ENCODE measurements at places on chromosomes 5 and 9.
A peak's percentile ranks its signal among the peaks of the same experiment; 100 is the strongest.

- no peak for DNase-seq
Measured at GRCh38 chr9:97786341-97786740, 66.7 kb upstream of the FOXE1 start.

GRCh38 chr5:8695902-8696845 is 827.2 kb downstream of the MTRR start:
- DNase-seq, result no peak

DNA sequence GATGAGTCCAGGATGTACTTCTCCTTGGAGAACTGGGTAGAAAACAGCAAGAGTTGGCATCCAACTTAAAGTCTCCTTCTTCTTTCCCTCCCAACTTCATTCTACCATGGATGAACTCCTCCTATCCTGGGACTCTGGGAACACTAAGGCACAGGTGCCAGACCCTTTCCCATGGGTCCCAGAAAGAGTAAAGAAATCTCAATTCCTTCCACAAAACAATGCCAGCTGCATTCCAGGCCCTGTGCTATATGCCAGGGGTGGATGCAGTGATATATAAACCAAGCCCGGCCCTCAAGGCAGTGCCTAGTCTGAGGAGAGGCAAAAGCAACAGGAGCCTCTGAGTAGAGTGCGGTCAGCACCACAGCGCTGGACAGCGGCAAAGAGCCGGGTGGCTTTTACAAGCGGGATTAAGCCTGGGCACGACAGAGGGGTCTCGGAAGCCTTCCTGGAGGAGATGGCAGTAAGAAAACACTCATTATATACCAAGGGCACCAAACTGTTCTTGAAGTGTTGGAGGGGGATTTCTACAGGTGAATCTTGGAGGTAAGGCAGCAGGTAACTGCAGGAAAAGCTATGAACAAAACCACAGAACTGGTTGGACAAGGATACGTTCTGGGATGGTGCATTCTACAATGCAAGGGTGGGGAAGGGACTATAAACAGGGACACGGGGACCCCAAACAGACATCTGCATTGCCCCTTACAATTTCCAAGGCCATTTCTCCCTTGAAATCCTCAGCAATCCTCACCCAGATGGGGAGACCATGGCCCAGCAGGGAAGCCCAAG is 16.4 kb upstream of the TOR2A start:
- no peak for DNase-seq

DNA sequence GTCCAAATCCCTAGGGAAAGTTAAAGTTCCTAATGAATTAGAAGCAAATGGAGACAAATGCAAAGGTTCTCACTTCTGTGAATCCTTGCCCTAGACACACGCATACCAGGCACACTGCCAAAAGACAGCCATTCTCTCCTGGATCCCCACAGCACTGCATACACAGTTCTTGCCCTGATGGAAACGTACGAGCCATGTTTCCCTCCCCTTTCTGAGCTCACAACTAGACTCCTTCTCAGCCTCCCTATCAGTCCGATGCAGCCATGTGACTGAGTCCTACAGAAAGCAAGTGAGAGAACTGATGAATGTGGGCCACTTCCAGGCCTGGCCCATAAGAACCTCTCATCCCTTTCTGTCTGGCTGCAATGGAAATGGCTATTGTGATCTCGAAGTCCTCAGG is 92.0 kb downstream of the ZNF608 start:
- no peak for DNase-seq

GRCh38 chr5:146967646-146968045 is 89.1 kb upstream of the PPP2R2B start:
- DNase-seq, result no peak

GRCh38 chr5:169389318-169389717 is 88.4 kb upstream of the SLIT3 start:
- no peak for DNase-seq

DNA sequence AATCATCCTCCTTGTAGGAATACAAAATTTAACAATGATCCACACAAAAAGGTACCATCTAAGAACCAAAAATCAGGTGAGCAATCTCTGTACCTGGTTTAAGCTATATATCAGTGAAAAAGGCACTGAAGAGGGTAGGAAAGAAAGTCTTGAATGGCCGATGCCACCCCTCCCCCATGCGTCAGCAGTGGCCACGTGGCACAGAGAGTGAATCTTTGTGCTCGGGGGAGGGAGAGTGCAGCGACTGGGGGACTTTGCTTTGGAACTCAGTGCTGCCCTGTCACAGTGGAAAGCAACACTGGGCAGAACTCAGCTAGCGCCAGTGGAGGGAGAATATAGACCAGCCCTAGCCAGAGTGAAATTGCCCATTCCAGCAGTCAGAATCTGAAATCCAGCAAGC is 28.3 kb upstream of the PDE4D start:
- no peak for DNase-seq

DNA sequence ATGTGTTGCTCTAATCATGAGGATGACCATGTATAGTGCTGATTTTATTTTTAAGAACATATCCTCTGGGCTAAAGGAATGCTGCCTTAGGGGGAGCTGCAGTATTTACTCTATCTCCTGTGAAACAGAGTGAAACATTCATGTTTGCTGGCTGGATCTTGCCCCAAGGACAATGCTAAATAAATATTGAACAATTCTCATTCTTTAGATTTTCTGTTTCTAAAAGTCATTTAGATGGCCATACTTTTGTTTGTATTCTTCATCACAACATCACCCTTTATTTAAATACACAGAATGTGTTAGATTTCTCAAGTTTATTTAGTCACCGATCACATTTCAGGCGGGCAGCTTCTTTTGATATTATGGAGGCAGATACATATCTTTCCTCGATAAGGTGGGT is 103.3 kb downstream of the ARHGEF28 start:
- DNase-seq, result no peak

- DNase-seq, result no peak
Measured at GRCh38 chr9:100445161-100445902, 18.4 kb downstream of the MSANTD3 start.

DNA sequence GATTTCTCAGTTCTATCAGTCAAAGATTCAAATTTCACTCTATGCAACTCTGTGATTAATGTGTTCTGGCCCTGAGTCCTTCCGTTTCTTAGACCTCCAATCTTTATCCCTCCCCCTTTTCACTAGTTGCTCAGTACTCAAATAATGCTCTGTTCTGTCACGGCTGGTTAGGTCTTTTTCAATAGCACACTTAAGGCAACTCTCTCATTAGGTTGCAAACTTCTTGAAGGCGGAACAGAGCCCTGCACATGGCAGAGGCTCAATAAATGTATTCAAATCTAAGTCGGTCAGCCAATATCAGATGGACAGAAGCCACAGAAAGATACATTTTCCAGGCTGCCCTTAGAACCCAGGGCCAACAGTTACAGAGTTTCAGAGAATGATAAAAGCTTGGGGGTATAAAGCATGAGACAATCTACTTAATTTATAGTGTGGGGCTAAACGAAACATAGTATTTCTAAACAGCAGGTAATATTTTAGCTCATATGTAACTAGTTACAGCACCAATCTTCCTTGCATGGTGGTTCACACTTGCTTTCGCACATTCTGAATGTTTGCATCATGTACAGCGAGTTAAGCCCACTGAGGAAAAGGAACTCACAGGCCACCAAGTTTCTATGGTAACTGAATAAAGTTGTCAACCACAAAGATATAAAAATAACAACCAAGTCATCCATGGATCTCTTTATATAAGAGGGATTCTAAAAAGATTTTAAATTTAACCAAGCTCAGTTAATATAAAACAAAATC is 67.1 kb upstream of the GOLPH3 start:
- peak; percentile 50 for DNase-seq

GRCh38 chr9:8332871-8333270 is 533.3 kb upstream of the DMAC1 start:
- no peak for DNase-seq

DNA sequence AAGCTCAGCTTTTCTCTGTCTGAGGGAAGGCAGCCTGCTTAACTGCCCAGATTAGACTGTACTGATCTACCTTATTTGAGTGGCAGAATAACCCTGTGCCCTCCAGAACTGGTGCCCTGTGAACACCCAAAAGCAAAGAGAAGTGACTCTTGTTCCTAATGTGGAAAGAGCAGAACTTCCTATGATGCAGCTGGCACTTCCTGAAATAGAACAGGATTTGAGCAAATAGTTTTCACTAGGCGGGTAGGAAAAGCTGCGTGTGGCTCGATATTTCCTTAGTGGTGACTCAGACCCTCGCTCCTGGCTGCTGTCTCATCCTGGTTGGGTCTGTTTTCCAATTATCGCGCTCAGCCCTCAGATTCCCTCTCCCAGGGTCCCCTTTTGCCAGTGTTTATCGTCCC is 89.9 kb downstream of the SH3TC2 start:
- DNase-seq, result no peak

- DNase-seq, result peak; percentile 37
Measured at GRCh38 chr5:133287500-133287899, 235.7 kb downstream of the HSPA4 start.

DNA sequence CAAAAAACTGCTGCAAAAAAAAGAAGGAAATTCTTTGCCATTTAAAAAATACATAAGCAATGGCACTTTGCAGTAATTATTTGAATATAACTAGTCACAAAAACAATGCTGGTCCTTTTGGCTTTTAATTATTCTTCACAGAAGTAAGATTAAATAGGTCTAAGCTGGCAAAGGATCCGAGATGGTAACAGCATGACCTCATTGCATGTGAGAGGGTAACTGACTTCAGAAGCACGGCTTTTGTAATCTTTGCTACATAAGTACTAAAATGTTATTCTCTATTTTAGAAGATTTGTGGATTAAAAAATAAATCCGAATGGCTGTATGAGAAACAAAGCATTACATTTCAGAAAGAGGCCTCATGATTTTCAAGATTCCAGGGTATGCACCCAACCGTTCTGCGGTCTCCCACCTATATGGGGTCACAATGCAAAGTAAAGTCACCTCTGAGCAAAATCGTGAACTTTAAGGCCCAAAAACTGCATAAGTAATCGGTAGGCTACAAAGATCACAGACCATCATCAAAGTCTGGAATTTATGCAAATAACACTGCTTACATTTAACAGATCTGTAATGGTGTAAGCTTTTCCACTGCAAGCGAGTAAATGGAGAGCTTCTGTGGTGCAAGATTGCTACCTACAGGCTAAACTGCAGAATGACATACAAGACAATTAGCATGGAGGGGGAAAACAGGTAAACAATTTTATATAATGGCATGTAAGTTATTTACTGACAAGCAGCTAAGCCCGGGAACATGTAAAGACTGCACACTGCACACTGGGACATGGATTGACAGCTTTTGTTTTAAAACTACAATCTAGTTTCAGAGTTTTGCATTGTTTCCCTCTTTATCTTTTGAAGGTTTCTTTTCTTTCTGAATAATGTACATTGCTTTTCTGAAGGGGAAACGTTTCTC is 231.6 kb downstream of the SLF1 start:
- peak; percentile 50 for DNase-seq

- DNase-seq, result no peak
Measured at GRCh38 chr5:140134277-140134935, 8.7 kb downstream of the IGIP start.

DNA sequence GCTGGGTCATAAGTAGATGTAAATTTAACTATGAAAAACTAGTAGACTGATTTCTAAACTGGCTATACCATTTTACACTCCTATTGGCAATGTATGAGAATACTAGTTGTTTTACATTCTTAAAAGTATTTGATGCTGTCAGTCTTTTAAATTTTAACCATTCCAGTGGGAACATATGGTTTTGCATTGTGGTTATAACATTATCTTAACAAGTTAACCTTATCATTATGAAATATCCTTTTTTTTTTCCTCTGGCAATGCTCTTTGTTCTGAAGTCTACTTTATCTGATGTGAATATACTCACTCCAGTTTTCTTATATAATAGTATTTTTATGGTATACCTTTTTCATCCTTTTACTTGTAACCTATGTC is 548.9 kb upstream of the CLINT1 start:
- DNase-seq, result no peak

DNA sequence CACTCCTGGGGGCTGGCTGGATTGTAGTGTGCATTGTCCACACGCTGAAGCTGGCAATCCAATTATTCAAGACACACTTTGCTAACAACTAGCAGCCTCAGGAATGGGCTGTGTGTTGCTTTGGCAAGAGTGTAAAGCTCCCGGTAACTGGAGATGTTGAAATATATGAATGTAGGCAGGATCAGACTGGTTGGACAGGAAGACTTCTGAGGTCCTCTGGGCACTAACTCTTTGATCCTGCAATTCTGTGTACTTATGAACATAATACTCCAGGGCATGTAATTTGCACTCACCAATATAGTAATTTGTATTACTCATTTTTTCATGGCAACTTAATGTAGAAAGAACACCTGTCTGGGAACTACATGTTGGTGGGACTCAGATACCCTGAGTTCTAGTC is 106.7 kb upstream of the SLC28A3 start:
- no peak for DNase-seq

GRCh38 chr9:120336021-120336752 is 243.8 kb downstream of the CDK5RAP2 start:
- no peak for DNase-seq

DNA sequence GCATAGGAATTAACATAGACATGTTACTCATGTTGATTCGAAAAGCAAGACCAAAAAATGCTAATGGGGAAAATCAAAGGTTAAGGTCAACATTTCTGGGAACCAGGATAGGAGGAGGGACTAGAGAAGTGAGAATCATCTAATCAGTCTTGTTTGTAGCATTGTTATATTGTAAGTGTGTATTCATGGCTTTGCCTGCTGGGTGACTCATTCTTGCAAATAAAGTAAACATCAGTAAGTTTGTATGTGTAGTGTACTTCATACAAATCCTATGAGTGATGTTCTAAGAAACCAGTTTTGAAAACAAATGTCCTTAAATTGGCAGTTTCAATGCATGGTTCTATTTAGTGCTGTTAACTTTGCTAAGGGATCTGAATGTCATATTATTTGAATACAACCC is 79.0 kb upstream of the TMEM252 start:
- no peak for DNase-seq

DNA sequence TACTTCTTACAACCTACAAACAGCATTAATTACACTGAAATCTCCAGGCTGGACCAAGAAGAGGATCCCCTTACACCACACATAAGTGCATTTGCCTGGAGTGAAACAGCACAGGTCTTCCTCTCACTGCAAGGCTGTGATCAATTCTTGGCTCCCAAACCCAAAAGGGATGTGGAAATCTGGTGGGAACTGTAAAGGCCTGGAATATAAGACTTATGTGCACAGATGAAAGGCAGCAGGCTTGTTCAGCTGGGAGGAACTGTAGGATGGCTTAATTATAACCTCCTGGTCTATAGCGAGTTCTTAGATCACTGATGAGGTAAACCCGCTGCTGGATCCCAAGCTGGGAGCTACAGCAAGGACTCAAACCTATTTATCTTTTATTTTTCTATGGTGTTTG is 182.9 kb upstream of the TNC start:
- no peak for DNase-seq

GRCh38 chr9:120197605-120198004 is 382.4 kb downstream of the CDK5RAP2 start:
- no peak for DNase-seq

GRCh38 chr5:121226765-121227164 is 624.9 kb upstream of the FTMT start:
- no peak for DNase-seq

DNA sequence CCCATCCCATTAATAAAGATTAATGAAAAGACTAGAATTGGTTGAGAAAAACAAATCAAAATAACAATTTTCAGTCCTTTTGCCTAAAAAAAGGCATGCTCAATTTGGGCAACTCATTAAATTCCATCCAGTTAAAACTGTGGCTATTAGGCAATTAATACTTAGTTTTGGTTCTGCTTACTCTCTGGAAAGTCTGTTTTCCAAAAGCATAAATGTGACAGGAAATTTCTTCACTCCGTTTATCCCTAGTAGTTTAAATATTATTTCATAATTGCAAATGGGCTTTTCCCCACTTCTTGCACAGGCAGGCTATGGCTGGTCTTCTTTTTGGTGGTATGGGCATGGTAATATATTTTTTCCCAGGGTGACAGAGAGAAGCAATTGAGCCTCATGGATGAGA is 373.3 kb upstream of the KLF4 start:
- no peak for DNase-seq
